CD4-positive, alpha-beta T cell treated with Interleukin-15 for 1 hour (primary cell): ENCODE measurements at places on chromosomes 16 and 17.
A peak's percentile ranks its signal among the peaks of the same experiment; 100 is the strongest.

GRCh38 chr17:76685846-76686245, 24.9 kb downstream of the MXRA7 start:
- no peak for DNase-seq

- DNase-seq, result peak; percentile 45
Measured at GRCh38 chr16:68272507-68273209, 8.3 kb downstream of the SLC7A6 start.

DNA sequence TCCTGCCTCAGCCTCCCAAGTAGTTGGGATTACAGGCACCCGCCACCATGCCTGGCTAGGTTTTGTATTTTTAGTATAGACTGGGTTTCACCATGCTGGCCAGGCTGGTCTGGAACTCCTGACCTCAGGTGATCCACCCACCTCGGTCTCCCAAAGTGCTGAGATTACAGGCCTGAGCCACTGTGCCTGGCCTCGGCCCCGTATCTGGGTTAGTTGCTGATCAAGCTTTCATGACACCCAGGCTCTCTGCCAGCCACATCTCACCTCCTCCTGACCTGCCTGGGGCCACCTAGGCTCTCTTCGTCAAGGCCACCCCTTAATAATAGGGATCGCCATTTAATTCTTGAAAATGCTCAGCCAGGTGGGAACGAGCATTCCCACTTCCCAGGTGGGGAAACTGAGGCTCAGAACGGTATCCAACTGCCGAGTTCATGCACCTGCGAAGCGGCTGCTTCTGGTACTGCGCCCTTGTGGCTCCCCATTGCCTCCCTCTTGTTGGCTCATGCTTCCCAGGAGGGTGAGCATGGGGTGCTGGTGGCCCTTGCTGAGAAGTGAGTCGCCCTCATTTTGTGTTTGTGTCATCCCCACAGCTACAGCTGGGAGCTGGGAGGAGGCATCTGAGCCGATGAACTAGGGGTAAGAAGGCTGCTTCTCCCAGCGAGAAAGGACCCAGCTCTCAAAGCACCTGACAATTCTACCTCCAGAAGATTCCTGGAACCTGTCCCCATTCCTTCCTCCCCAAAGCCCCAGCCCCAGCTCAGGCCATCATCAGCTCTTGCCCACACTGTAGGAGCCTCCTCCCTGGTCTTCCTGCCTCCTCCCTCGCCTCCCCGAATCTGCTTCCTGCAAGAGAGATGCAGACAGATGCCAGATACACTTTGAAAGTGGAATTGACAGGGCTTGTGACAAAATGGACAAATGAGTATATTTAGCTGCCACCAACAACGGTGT, 17.3 kb upstream of the SNN start:
- no peak for DNase-seq

DNA sequence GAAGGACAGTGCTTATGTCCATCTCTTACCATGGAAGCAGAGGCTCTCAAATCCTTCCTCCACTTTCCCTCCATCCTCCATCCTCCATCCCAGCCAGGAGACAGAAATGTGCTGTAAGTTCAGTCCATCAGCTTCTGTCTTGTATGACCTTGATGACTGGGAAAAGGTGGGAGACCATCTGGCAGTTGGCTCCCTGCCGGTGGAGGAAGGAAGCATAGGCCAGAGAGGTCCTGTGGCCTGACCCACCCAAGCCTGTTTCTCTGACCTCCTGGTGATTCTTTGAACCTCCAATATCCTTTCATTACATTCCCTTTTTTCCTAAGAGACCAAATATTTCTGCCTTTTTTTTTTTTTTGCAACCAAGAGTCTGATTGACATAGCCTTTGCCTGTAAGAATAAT, 215.3 kb downstream of the ABCC12 start:
- no peak for DNase-seq

DNA sequence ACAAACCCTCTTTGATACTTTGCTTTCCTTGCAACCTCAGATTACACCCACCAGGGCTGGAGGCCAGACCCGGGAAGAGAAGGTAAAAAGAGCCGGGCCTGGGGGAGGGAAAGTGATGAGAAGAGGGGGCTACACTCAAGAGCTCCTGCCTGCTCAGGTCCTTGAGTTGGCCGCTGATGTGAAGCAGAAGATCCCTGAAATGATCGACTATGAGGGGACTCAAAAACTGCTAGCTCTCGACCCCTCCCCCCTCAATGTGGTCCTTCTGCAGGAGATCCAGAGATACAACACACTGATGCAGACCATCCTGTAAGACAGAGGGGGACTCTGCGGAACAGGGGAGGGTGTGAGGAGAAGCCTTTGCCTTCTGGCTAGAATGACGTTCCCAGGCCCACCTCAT, 2.8 kb upstream of the KDM6B start:
- no peak for DNase-seq

GRCh38 chr17:3316836-3317235, 18.7 kb upstream of the OR3A1 start:
- DNase-seq, result no peak

- DNase-seq, result no peak
Measured at GRCh38 chr17:2057760-2058585, 3.1 kb downstream of the HIC1 start.

- no peak for DNase-seq
Measured at GRCh38 chr17:17698869-17699351, 17.7 kb downstream of the RAI1 start.

- DNase-seq, result no peak
Measured at GRCh38 chr16:20875355-20875650, 24.9 kb downstream of the DCUN1D3 start.

DNA sequence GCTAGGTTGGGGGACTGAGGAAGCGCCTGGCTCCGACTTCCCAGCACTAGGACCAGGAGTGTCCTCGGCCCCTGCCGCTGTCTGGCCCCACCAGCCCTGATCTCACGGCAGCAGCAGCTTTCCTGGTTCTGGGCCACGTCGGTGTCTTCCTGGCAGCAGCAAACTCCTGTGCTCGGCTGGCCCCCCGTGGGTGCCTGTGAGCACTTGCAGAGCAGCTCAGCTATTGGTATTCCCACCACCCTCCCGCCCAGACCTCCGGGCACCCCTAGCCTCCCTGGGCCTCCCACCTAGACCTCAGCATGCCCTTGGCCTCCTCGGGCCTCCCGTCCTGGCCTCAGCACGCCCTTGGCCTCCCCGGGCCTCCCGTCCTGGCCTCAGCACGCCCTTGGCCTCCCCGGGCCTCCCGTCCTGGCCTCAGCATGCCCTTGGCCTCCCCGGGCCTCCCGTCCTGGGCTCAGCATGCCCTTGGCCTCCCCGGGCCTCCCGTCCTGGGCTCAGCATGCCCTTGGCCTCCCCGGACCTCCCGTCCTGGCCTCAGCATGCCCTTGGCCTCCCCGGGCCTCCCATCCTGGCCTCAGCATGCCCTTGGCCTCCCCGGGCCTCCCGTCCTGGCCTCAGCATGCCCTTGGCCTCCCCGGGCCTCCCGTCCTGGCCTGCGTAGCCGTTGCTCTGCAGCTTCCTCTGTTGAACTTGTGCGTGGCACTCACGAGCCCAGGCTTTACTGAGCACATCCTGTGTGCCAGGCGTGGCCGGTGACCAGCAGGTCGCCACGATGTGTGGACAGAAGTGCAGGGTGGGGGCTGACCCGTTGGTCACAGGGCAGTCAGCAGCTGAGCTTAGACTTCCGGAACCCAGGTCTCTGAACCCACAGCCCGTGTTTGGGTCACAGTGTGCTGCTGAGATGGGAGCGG, 51.8 kb upstream of the ACSF3 start:
- DNase-seq, result no peak

- DNase-seq, result no peak
Measured at GRCh38 chr16:58389724-58390123, 2.5 kb upstream of the GINS3 start.

- DNase-seq, result no peak
Measured at GRCh38 chr17:58007781-58008706, 998 bp upstream of the SRSF1 start.

DNA sequence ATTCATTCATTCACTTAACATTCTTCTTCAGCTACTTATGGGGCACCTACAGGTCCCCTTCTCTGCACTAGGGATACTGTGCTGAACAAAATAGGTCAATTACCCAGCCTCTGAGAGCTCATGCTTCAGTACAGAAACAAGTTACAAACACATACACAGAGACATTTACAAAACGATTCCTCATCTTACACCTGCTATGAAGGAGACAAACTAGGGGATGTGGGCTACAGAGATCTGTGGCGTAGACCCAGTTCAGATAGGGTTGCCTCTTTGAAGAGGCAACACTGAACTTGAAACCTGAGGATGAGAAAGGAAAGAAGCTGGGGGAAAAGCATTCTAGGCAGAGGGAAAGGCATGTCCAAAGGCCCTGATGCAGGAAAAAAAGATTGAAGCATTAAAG, 5.2 kb downstream of the IL21R start:
- no peak for DNase-seq

DNA sequence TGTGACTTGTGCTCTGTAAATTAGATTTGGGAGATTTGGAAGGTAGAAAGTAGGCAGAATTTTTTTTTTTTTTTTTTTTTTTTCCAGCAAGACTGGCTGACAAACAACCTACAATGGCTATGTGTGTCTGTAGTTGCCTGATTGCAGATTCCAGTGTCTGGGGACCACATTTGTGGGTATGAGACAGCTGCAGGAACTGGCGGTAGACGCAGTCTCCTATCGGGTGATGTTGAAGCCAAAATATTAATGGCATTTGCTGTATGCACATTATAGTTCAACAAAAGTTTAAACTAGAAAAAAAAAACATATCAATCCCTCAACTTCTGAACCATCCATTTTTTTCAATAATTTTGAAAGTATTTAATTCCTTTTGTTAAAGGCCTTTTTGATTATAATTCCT, 665.2 kb downstream of the TOX3 start:
- no peak for DNase-seq

- DNase-seq, result no peak
Measured at GRCh38 chr17:66811683-66812054, 23.2 kb upstream of the CACNG5 start.

- no peak for DNase-seq
Measured at GRCh38 chr17:75898791-75899190, 2.0 kb upstream of the TRIM65 start.

- DNase-seq, result no peak
Measured at GRCh38 chr17:55527540-55528118, 16.4 kb upstream of the SMIM36 start.

GRCh38 chr16:75048054-75048453, 49.2 kb downstream of the ZNRF1 start:
- no peak for DNase-seq

- DNase-seq, result no peak
Measured at GRCh38 chr17:57713140-57713539, 32.0 kb downstream of the CCDC182 start.

DNA sequence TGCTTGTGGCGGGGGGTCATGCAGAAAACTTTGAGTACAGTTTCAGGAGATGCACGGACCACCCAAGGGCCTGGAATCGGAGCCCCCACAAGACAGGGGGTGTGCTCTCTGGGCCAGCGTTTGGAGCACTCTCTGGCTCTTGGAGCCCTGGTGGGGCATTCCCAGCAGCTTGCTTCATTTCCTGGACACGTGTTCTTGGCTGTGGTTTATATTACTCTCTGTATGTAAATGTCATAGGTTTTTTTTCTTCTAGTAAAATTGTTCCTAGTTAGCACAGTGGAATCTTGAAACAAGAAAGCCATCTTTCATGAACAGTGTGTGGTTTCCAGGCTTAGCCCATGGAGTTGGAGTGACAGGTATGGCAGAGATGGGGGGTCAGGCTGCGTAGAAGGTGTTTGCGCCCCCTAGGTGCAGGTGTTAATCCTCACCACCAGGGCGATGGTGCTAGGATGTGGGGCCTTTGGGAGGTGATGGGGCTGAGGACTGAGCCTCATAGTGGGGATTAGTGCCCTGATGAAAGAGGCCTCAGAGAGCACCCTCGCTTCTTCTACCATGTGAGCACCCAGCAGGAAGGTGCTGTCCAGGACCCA, 79.8 kb downstream of the JPH3 start:
- DNase-seq, result no peak

DNA sequence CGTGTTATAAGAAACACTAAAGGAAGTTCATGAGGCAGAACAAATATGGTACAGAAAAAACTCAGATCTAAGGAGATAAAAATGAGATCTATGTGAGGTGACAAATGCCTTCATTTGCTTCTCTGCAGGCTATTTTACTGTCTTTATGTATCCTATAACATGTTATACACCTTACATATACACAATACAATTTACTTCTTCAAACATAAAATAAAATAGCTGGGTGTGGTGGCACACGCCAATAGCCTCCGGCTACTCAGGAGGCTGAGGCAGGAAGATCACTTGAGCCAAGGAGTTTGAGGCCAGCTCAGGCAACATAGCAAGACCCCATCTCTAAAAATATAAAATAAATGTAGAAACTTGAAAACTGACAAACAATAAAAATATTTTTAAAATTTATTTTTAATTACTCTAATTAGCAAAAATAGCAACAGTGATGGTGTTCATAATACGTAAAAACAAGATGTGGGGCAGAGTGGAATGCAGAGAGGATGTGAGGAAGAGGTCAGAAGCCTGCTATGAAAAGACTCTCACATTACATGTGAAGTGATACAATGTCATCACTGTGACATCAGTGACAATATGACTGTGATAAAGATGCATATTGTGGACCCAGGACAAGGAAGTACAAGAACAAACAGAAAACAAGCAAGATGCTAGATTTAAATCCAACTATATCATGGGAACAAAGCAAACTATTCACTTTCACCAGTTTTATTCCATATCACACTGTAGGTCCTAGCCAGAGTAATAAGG, 31.0 kb downstream of the VPS53 start:
- no peak for DNase-seq

DNA sequence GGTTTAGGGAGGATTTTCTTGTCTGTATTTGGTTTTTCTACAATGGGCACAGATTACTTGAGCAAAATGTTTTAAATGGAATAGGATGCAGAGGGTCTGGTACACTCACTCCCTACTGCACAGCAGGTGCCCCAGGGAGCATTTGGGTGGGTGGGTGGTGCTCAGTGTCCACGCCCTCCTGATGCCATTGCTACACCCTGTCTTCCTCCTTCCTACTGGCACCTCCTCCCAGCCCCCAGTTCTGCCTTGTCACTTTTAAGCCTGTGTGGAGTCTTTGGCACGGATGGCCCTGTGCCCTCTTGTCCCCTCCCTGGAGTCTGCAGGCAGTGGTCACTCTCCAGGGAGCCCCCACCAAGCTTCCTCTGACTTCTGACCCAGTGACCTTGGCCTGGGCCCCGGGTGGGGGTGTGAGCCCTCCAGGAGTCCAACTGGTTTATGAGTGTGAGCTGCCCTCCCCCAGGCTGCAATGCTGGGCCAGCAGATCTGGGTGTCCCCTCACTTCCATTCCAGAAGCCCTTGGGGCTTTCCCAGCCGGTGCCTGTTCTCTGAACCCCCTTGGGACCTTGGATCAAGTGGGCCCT, 15.5 kb downstream of the LLGL2 start:
- DNase-seq, result no peak

DNA sequence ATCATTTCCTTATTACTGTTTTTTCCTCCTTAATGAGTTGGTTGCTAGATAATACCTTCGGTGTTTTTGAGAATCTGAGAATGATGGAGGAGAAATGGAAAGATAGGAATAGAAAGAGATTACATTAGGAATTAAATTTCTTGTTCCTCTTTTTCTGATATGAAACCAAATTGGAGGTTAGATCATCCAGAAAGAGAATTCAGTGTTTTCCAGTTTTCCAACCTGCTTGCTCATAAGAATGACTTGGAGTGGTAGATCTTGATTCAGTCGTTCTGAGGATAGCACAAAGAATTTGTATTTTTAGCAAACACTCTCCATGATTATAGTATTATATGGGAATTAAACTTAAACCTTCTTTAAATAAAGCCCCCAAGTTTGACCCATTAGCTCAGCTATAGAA, 35.9 kb downstream of the PITPNC1 start:
- no peak for DNase-seq
